ENCODE measurements at places on chromosomes 4 and X.

DNA sequence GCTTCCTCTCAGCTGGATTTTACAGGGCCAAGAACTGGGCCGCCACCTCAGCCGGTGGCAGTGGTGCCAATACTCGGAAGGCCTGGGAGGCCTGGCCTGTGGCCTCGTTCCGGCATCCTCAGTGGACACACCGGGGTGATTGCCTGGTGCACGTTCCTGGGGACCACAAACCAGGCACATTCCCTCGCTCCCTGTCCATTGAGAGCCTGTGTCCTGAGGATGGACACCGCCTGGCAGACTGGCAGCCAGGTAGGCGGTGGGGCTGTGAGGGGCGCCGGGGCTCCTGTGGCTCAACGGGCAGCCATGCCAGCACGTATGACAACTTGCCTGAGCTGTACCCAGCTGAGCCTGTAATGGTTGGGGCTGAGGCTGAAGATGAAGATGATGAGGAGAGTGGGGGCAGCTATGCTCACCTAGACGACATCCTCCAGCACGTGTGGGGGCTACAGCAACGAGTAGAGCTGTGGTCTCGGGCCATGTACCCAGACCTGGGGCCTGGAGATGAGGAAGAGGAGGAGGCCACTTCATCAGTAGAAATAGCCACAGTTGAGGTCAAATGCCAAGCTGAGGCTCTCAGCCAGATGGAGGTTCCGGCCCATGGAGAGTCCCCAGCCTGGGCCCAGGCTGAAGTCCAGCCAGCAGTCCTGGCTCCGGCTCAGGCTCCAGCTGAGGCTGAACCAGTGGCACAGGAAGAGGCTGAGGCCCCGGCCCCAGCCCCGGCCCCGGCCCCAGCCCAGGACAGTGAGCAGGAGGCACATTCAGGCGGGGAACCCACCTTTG, 70.4 kb downstream of the STARD8 start:
- DNase-seq = no peak

GRCh38 chr4:113086172-113086695, 36.8 kb downstream of the ANK2 start:
- DNase-seq = no peak

DNA sequence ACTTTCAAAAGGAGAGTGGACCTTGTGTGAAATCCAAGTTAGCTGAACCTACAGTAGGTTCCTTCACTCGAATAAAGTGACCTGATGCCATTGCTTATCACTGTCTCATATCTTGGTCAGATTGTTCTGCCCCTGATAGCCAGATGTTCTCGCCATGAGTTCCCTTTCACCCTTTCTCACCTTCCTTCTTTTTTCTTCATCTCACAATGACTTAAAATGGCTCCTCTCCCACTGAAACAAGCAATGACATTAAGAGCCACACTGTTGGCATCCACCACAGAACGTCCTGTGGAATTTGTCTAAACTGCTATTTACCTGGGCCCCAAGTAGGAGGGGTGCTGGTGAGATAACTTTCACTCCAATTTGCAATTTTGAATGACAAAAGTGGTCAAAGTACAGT, 227.6 kb upstream of the PPP1R2C start:
- DNase-seq = no peak

GRCh38 chr4:101944649-101945048, 154.1 kb downstream of the BANK1 start:
- DNase-seq = no peak

GRCh38 chr4:1839282-1839681, 16.7 kb downstream of the LETM1 start:
- DNase-seq = no peak

Data from activated CD4-positive, CD25-positive, alpha-beta regulatory T cell treated with anti-CD3 and anti-CD28 coated beads, Interleukin-2, amount 50 U/mL, for 16 hours (primary cell).